Right cardiac atrium (tissue), 5 donors: ENCODE measurements at places on chromosomes 1 and 21. TPM values are rescaled to one million over a fixed set of nuclear protein-coding genes. Genes with fewer than 3 reads are reported as not detected.
A peak's percentile ranks its signal among the peaks of the same experiment; 100 is the strongest.

DNA sequence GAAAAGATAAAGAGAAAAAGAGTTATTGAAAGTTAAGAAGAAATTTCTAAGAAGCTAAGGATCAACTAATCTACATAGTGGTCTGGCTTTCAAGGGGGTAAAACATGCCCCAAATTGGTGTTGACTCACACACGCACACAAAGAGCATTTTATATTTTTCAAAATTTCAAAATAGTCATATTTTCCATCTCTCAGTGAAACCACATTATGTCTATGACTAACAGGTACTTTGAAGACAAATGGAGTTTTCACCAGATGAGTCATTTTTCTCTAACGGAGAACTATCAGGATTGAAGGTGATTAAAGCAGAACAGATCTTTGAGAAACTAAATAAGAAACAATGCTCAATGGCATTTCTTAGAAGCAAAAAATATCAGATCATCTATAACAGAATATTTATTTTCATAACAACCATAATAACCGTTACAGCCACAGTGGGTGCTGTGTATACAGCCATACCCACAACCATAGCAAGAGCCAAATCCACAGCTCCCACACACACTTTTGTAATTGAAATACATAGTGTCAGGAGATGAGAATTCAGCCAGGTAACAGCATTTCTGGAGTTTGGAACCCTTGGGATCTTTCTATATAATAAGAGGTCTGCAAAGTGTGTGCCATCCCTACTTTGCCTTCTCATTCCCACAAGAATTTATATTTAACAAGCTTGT, at the start of gene KRTAP21-3:
KRTAP21-3 (minus strand) TSS at position 539 of the 671 bp plus-strand sequence; CDS start at position 521, 18 bp downstream.
- DNase-seq = no peak

GRCh38 chr1:193241132-193241827, 54.9 kb upstream of the B3GALT2 start:
- DNase-seq = no peak

- DNase-seq = peak; percentile 71
Observed at GRCh38 chr1:115090540-115090939, 1.2 kb upstream of the TSPAN2 start.

- DNase-seq = peak; percentile 28
Observed at GRCh38 chr1:182054698-182055326, 6.7 kb downstream of the ZNF648 start.

The HCRTR1 gene
- not detected for total RNA-seq

The ATP6V1G3 gene
- not detected for total RNA-seq

DNA sequence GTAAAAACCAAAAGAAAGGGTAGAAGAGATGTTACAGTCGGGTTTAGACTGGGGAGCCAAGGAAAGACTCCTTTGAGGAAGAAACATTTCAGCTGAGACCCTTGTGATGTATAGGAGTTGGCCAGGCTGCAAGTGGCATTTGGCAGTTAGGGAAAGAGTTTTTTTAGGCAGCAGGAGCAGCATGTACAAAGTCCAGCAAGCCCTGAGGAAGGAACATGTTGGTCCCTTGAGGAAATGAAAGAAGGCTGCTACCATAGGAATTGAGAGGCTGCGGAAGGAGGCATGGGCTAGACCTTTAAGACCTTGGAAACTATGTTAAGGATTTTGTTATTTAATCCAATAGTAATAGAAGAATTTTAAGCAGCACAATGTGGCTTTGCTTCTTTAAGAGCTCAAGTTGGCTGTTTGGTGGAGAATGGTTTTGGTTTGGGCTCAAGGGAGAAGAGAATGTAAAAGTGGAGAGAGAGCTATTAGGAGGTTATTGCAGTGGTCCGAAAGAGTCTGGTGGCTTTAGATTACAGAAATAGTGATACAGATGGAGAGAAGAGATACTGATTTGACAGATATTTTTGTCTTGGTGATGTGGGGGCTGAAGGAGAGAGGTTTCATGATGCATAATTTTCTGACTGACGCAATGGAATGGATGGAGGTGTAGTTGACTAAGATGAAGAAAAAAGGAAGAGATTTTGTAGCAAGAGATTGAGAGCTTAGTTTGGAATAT, 26.6 kb downstream of the SMAP2 start:
- no peak for DNase-seq

- DNase-seq = no peak
Observed at GRCh38 chr1:25644962-25645361, 28.4 kb downstream of the MAN1C1 start.
